A549 treated with CpdA at 1 μM for 4 hours (cell line): ENCODE measurements at places on chromosomes 5 and 9. TPM values are rescaled to one million over a fixed set of nuclear protein-coding genes. Genes with fewer than 3 reads are reported as not detected.

Gene TMEM174
- not detected in 5 replicates for total RNA-seq

Gene FGF10
- total RNA-seq: not detected in 5 replicates

Gene SLC44A1
- total RNA-seq: 20.5 to 29.3 TPM (median 26.7 TPM) in 5 replicates

Gene FEM1C
- total RNA-seq: 6.1 to 7.6 TPM (median 6.1 TPM) in 5 replicates

Gene PSMD5
- total RNA-seq: 30.1 to 38.1 TPM (median 30.5 TPM) in 5 replicates

Gene PCDHB12
- 0.07 TPM in 1 of 5 replicates, not detected in the others for total RNA-seq

Gene TCOF1
- total RNA-seq: 76.5 to 93.8 TPM (median 86.2 TPM) in 5 replicates

Gene GRIA1
- total RNA-seq: not detected in 5 replicates

Gene GAS1
- 0.05 to 0.13 TPM (median 0.10 TPM) in 5 replicates for total RNA-seq

Gene PCDHGA6
- total RNA-seq: 0.13 to 0.28 TPM (median 0.22 TPM) in 5 replicates

Gene ITGA1
- 0.79 to 2.0 TPM (median 1.3 TPM) in 5 replicates for total RNA-seq
